ENCODE measurements at places on chromosomes 1 and 21.

DNA sequence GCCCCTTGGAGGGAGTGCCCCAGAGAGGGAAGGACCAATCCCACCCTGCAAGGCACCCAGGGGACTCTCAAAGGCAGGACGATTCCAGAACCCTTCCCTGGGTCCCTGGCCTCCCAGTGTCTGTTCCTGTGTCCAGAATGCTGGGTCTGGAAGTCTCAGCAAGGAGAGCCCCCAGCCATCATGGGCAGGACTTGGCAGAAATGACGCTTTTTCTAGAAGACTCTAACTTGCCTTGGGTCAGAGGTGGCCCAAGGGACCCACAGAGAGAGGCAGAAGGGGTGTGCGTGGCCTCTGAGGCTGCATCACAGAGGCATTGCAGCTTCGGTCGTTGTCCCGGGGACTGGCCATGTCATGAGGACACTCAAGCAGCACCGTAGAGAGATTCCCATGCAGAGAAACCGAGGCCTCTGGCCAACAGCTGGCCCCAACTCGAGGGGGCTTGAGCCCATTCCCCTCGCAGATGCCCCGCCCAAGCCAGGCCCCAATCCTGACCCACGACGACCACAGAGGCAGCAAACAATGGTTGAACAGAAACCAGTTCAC lies 57.8 kb downstream of the WNT9A start:
- no peak for DNase-seq

DNA sequence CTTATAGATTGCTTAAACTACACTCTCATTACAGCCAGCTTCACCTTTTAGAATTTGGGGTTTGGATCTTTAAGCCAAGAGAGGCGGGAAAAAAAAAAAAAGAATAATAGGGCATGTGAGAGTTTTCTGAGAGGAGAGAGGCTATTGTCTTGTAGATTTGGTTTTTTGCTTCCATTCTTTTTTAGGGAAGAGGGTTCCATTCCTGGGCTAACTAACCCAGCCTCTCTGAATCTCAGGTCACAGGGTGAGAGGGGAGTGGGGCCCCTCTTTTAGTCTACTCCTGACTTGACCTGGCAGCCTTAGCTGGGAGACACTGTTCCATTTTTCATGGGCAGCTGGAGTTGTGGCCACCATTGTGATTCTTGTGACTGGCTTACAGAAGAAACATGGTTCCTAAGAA lies 24.2 kb downstream of the PBX1 start:
- no peak for DNase-seq

GRCh38 chr1:237124856-237125462 lies 83.0 kb downstream of the RYR2 start:
- no peak for DNase-seq

GRCh38 chr1:111648806-111649205 lies 29.2 kb downstream of the RAP1A start:
- no peak for DNase-seq

DNA sequence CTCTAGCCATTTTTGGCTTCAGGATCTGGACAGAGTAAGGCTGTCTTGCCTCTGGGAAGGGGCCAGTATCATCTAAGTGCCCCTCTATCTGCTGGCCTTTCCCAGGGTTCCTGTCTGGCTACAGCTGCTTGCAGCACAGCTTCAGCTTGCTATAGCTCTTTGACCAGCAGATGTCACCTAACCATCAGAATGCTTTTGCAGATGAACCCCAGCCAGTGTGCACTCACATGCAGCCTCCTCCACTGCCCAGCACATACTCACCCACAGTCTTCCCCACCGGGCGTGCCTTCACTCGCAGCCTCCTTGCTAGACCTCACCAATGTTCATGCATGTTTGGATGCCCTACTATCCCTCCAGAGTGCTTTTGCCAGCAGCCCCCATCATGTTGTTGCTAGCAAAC lies 769.0 kb downstream of the BRINP3 start:
- DNase-seq: no peak

GRCh38 chr1:190478149-190479049 lies 735 bp upstream of the BRINP3 start:
- DNase-seq: peak; percentile 88

DNA sequence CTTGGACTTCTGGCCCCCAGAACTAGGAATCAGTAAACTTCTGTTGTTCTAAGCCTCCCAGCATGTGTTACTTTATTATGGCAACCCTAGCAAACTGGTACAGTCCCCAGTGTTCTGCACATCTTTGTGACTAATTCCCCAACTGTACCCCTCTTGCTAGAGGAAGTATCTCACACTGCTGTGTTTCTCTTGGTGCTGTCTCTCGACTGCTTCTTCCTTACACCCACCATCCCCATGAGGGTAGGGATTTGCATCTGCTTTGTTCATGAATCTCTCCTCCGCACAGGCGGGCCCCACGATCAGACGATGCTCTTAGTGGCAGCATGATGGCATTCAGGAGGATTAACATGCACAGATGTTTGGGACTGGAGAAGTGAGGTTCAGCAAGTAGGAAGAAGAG lies 46.7 kb downstream of the CLIC6 start:
- DNase-seq: no peak

GRCh38 chr1:100353071-100353801 lies 930 bp downstream of the CDC14A start:
- DNase-seq: peak; percentile 34

- DNase-seq: peak; percentile 34
Measured at GRCh38 chr1:183444243-183444642, 26.1 kb upstream of the NMNAT2 start.

- peak; percentile 53 for DNase-seq
Measured at GRCh38 chr1:107637101-107637500, 327.9 kb downstream of the VAV3 start.

- DNase-seq: no peak
Measured at GRCh38 chr1:171126504-171126903, 35.8 kb downstream of the FMO3 start.

- no peak for DNase-seq
Measured at GRCh38 chr1:45429561-45430159, 61.3 kb downstream of the TESK2 start.

GRCh38 chr1:177872308-177872900 lies 97.5 kb downstream of the SEC16B start:
- no peak for DNase-seq

GRCh38 chr1:19009882-19010321 lies 53.4 kb upstream of the IFFO2 start:
- DNase-seq: no peak

DNA sequence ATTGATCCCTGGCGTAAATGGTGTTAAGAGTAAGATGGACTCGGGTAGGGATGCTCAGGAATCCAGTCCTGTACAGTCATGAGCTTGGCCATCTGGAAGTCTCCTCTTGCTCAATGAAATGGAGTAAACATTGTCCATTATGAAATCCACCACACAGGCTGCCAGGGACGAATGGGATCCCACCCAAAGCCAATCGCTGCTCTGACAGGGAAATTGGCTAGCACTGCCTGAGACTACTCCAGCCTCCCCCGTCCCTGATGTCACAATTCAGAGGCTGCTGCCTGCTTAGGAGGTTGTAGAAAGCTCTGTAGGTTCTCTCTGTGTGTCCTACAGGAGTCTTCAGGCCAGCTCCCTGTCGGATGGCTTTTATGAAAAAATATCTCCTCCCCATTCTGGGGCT lies at the start of gene HSD11B1:
Gene HSD11B1, plus strand, starts transcription at position 263 of the 400 bp plus-strand sequence. Its CDS starts 97 bp downstream, at position 360.
- DNase-seq: no peak

DNA sequence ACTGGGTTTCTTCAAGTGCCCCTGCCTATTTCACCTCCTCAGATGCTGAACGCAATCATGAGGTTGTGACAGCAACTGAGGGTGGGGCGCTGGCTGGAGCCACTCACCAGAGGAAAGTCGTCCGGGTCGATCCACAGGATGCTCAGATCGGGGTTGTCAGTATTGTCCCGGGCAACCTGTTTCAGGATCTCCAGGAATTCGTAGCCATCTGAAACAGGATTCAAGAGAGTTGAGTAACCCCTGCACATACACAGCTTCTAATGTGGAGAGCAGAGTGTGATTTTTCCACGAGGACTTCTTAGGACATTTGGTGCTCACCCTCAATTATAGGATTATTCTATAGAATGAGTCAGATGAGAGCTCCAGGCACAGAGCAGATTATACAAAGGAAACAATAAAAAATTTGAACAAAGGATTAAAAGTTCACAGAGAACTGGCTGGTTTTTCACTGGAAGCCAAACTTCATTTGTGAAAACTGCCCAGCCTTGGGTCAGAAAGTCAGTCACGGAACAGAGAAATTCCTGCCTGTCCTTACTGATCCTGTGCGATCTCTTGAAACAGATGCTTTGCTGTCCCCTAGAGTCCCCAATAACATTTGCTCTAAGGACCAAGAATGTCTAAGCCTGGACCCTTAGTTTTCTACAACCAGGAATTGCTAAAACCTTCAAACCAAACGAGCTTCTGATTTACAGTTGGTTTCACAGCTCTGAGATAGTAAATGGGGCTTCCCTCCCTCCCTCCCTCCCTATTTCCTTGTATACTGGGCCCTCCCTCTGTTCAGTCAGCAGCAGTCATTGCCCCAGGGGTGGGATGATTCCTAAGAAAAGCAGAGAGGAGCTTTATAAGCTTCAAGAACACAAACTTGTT lies 63.2 kb downstream of the CASQ2 start:
- DNase-seq: no peak

DNA sequence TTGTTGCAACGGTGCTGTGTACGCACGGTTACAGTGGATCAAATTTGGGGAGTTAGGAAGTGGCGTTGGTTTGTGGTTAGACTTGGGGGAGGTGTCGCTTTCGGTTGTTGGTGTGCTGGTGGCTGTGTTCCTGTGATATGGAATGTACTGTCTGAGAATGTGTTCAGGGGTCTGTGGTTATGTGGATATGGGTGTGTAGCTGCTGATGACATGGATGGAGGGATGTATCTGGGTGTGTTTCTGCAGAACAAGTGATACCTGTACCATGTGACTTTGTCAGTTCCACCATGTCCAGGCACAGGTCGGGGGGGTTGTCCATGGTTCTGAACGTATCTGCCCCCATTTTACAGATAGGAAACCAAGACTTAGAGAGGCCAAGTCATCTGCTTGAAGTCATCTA lies 22.7 kb downstream of the PAX7 start:
- no peak for DNase-seq

DNA sequence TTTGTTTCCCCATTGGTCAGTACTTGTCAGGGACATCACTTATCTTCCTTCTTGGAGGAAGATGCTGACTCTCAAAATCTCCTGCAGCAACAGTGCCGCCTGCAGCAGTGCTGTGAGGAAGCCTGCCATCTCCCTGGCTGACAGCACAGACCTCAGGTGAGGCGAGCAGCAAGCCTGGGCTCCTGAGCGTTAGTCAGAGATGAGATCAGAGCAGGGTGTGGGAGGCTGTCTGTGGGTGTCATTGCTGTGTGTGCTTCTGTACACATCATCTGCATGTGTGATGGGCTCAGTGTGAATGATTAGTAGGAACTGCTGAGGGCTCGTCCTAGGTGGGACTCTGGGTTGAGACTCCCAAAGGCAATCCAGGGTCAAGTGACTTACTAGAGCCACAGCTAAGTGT lies 6.1 kb downstream of the STRIP1 start:
- no peak for DNase-seq

GRCh38 chr1:153633161-153633753 lies 609 bp upstream of the CHTOP start:
- no peak for DNase-seq

GRCh38 chr1:84303314-84303830 lies 1.9 kb downstream of the SAMD13 start:
- DNase-seq: peak; percentile 1
